ENCODE measurements at places on chromosomes 4 and X.

DNA sequence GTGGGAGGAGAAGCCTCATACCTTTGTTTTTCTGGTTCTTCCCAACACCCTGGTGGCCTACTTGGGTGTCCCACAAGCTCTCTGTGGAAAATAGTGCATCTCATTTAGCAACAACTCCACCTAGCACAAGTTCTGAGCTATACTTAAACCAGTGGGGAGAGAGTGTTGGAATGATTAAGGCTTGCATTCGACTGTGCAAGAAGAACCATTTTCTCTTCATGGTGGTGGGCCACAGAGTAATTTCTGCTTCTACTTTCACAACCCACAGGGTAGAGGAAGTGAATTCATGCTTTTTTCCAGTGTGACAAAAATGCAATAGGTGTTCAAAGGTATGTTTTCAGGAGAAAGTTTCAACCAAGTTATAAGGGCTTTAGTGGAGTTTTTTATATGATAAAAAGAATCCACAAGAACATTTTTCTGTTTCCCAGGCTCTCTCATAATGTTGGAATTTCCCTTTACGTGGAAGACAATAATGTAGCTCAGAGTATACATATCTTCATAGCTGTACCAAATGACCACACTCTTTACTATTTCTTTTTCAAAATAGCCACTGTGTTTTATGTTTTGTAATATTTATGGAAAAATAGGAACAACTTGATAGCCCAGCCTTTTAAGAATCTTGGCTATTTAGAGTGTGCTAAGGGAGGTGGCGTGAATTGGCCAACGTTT lies 80.3 kb upstream of the HHIP start:
- no peak for DNase-seq

- DNase-seq = no peak
Observed at GRCh38 chrX:132677233-132677716, 188.4 kb upstream of the MBNL3 start.

DNA sequence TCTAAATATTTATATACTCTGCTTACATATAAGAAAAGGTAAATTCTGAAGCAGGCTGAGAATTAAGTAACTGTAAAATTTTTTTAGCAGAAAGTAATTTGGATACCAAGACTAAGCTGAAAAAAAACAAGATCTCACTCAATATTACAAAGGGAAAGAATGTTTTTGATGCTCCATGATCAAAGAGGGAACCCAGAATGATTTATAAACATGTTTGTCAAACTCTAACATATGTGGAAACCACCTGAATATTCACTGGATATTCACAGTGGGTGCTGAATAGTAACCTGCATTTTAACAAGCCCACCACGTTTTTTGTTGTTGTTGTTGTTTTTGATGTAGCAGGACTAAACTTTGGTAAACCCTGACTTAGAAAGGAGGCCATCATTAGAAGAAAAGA lies 324.9 kb upstream of the GATB start:
- no peak for DNase-seq

GRCh38 chr4:124633285-124633941 lies 79.1 kb downstream of the ANKRD50 start:
- DNase-seq = no peak

- DNase-seq = no peak
Observed at GRCh38 chr4:154314248-154314647, 177.4 kb downstream of the DCHS2 start.

- DNase-seq = peak; percentile 9
Observed at GRCh38 chrX:32644476-32645245, 566.7 kb downstream of the DMD start.

DNA sequence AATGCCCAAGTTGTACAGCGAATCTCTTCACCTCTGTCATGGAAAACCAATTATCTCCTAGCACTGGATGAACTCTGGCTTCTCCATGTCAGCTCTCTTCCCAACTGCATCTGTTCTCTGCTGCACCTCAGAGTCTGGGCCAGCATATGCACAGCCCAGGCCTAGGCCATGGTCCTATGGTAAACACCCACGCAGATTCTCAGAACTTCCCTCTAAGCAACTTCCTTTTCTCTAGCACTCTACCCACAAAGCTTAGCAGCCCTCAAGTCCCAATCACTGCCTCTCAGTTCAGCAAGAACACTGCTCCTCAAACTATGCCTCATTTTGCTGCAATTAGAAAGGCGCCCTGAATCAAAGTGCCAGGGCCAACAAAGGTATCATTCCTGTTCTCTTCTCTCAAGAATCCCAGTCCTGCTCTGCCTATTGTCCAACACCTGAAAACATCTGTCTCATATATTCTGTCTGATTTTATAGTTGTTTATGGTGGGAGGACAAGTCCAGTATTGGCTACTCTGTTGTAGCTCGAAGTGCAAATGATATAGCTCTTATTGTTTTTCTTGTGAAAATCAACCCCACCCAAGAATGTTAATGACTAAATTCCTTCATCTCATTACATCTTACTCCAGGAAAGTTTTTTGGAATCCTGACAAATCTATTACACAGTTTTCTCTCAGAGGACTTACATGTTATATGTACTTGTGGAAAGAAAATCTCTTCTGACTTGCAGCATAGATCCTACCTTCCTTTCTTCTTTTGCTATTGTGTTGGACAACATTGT lies 85.4 kb downstream of the DCHS2 start:
- no peak for DNase-seq

- no peak for DNase-seq
Observed at GRCh38 chr4:186852964-186853391, 129.3 kb upstream of the FAT1 start.

GRCh38 chrX:32170481-32170880 lies 1040.9 kb downstream of the DMD start:
- no peak for DNase-seq

DNA sequence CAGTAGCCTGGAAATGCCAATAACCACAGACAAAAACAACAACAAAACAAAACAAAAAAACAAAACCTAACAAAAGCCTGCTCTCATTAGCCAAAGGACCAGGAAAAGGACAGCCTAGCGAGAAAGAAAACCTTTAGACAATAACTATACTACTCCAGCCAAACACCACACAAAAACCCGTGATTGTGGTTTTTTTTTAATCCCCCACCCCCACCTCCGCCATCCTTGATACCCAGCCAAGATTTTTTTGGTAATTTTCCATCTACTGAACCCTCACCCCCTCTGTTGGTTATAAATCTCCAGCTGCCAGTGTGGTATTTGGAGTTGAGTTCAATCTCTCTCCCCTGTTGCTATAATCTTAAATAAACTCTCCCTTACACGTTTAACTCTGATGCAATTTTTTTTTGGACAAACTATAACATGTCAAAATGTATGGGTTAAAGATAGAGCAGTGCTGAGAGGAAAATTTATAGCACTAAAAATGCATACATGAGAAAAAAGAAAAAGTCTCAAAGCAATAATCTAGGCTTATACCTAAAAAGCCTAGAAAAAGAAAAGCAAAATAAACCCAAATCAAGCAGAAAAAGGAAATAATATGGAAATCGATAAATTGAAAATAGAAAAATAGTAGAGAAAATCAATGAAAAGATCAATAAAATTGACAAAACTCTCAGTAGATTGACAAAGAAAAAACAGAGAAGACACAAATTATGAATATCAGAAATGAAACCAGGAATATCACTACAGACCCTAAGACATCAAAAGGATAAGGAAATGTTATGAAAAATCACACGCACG lies 83.7 kb downstream of the NAT8L start:
- DNase-seq = no peak

DNA sequence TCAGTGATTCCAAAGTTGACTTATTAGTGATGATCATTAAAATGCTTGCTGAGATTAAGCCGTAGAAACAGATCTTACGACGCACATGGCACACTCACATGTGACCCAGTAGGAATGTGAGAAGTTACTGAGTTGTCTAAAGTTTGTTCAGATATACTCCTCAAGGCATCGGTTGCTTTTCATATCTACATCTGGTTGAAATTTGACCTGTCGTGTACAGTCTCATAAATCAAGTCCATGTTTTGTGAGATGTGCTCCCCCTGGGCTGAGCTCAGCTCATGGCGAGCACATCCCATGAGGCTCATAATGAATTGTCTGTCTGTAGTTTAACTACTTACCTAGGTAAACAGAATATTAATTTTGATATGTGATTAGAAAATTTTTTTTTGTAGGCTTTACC lies 67.0 kb downstream of the TNIP2 start:
- no peak for DNase-seq

DNA sequence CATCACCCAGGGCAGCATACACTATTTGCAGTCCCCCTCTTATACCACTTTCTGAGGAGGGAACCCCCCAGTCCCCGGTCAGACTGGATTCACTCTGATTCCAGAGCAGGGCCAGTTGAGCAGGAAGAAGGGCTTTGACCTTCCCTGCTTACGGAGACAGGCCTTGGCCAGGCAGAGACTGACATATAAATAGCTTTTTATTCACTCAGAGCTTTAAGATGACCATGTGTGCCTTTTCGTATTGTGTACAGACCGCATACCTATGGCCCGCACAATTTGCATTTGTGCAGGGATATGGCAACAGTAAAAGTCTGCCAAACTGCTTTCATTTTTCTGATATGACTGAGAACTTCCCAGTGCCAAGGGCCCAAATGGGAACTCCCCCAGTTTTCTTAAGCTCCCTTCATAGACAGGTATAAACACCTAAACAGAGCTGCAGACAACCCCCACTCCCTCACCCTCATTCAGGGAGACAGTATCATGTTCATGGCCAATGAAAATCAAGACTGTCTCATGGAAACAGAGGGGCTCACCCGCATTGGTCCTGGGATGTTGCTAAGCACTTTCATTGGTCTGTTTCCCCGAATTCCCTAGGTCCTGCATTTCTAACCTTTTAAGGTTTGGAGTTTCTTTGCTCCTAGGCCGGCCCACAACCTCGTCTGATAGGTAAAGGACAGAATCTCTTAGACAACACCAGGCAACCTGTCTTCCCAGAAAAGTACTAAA lies 86.0 kb downstream of the RTL5 start:
- DNase-seq = peak; percentile 60

Measured in iPS DF 6.9 (cell line).